ENCODE measurements at places on chromosomes 3 and 15.

- ATAC-seq: no peak
These were observed 76.9 kb upstream of the DNAJC19 start for GRCh38 chr3:181066143-181067087.

- ATAC-seq: no peak
These were observed 159.1 kb upstream of the NANOGP8 start for GRCh38 chr15:35244227-35244626.

DNA sequence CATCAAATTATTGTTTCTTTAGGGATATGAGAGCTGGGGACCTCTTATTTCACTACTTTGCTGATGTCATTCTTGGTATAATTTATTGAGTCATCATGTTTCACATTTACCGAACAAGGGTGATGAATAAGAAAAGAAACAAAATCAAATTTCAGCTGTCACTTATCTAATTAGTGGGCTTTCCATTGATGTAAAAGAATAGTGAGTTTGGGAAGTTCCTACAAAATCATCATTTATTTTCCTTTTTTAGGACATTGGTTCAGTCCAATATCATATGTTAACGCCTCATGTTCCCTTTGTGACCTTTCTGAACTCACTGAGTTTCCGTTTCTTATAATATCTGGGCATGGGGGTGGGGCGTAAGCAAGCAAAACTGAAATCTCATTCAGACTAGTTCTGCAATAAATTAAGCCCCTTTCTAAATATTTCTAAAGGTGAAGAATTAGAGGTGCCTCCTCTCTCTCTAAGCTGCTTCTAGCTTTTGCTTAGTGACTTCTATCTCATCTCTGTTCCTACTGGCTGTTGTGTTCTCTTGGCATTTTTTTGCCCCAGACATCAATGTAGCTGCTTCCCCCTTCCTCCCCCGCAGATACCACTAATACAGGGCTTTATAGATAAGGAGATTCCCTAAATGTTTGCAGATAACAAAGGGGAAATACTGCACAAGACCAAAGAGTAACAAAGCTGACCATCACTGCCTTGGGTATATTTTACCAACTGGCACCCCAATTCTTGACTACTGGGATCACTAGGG, 238.0 kb upstream of the CTNNB1 start:
- ATAC-seq: peak; percentile 64

GRCh38 chr3:64244011-64244942, 19.0 kb upstream of the PRICKLE2 start:
- no peak for ATAC-seq

- no peak for ATAC-seq
These were observed 209.3 kb upstream of the PPP2R3A start for GRCh38 chr3:135756106-135756668.

GRCh38 chr3:32106929-32107362, 526 bp downstream of the GPD1L start:
- ATAC-seq: no peak
